AG08396 (cell line): ENCODE measurements at places on chromosomes 1 and 21.

DNA sequence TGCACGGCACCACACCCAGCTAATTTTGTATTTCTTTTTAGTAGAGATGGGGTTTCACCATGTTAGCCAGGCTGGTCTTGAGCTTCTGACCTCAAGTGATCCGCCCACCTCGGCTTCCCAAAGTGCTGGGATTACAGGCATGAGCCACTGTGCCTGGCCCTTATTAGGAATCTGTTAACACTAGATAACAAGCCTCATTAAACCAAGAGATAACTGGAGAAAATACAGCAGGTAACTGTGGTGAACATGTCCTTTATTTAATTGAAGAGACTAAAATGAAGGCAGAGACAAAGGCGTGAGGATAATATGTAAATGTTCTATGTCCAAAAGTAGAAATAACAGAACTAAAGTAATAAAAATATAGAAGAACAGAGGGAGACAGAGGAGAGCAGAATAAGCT lies 71.8 kb upstream of the DNAJC6 start:
- DNase-seq: no peak

DNA sequence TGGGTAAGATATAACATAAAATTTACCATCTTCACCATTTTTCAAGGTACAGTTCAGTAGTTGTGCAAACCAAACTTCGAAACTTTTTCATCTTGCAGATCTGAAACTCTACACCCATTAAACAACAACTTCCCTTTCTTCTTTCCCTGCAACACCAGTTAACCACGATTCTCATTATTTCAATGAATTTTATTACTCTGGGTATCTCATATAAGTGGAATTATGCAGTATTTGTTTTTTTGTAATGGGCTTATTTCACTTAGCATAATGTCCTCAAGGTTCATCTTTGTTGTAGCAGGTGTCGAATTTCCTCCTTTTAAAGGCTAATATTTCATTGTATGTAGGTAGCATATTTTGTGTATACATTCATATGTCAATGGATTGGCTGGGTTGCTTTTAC lies 146.1 kb downstream of the SPATA46 start:
- DNase-seq: no peak

DNA sequence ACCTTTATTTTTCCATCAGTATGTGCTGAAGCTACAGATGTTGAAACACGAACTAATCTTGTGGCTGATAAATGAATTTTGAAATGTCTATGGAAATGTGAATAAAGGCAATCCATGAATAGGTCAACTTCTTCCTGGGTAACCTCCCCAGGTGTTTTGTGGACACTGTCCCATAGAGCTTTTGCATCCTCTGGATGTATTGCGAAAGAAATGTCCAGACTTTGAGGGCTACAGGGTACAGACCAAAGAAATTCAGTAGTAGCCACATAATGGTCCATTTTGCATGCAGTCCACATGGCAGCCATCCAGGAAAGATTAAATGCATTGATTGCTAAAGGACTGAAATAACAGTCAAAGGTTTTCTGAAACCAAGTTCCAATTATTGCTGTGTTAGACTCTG lies 21.5 kb upstream of the DARS2 start:
- DNase-seq: no peak

DNA sequence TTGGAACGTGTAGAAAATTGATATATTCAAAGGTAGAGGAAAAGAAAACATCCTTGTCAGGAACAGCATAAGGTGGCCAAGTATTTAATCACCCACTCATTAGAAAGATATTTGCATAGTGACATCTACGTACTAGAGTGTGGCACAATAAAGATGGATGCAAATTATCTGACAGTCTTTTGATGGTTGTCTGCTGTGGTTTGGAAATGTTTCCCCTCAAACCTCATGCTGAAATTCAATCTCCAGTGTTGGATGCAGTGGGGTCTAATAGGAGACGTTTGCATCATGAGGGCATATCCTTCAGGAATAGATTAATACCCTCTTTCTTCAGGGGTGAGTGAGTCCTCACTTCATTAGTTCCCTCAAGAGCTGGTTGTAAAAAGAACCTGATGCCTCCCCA lies 34.1 kb upstream of the RUNX1 start:
- no peak for DNase-seq

- DNase-seq: no peak
Observed at GRCh38 chr1:173925306-173926242, 8.4 kb upstream of the SERPINC1 start.

GRCh38 chr1:50183378-50184133 lies 74.8 kb downstream of the ELAVL4 start:
- DNase-seq: no peak

DNA sequence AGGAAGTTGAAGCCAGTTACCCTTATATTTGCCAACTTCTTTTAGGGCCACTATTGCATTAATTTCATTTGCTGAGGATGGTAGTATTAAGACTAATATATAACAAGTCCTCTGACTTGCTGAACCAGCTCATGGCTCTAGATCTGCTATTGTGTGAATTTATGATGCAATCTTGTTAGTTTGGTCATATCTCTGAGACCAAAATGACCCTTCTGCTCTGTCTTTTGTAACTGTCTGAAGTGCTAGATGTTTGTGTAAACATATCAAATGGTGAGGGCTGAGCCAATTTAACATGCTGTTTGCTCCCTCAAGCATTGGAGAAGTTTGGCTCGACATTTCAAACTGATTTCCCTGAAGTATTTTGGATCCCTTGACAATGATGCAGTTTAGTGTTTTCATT lies 106.9 kb upstream of the PTGFR start:
- no peak for DNase-seq

DNA sequence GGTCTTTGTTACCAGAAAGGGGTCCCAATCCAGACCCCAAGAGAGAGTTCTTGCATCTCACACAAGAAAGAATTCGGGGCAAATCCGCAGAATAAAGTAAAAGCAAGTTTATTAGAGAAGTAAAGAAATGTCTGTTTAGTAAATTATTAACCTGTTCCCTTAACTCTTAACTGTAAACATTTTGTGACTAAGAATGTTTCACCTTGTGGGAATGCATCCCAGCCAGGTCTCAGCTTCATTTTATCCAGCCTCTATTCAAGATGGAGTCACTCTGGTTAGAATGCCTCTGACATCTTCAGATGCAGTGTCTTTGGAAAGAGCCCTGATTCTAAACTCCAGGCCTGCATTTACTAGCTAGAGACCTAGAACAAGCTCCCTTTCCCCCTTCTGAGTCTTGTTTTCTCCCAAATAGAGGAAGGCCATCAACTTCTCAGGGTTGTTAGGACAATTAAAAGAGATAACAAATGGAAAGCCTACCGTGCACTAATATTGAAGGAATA lies 4.5 kb upstream of the FABP3 start:
- DNase-seq: no peak
